ENCODE measurements at places on chromosomes 5 and 9.
A peak's percentile ranks its signal among the peaks of the same experiment; 100 is the strongest.

DNA sequence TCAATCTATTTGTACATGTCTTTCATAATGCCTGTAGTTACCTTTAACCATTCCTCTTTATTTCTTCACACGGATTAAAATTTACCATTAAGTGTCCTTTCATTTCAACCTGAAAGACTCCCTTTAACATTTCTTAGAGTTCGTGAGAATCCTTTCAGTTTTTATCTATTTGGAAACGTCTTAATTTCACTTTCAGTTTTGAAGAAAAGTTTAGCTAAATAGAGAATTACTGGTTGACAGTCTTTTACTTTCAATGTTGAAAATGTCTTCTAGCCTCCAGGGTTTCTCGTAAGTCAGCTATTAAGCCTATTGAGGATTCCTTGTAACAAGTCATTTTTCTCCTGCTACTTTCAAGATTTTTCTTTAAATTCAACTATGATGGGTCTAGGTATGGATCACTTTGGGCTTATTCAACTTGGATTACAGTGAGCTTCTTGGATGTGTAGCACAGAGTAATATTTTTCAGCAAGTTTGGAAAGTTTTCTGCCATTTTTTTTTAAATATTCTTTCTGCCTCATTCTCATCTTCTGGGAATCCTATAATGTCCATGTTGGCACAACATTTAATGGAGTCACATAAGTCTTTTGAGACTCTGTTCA, 48.5 kb downstream of the RFX3 start:
- no peak for DNase-seq

DNA sequence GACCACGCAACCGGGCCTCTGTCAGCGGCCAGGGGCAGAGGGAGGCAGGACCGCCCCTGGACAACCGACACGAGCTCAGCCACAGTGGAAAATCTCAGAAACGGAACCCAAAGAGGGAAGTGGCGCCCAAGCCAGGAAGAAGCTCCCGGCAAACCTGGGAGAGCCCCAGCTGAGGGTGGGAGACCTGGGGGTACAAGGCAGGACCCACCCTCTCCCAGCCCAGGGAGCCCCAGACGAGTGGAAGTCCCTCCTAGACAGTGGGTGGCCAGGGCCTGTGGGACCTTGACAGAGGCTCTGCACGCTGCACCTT, 3.0 kb downstream of the SLC12A7 start:
- no peak for DNase-seq

DNA sequence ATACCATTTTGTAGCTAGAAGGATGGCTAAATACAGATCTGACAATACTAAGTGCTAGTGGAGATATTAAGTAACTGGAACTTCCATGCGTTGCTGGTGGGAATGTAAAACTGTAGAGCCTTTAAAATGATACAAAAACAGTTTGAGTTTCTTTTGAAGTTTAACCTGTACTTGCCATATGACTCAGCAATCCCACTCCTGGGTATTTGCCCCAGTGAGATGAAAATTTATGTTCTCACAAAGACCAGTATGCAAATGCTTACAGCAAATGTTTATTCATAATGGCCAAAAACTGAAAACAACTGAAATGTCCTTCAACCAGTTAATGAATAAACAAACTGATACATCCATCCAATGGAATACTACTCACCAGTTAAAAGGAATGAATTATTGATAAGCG, 137.3 kb downstream of the SLC12A2 start:
- no peak for DNase-seq

- DNase-seq, result no peak
These were observed 440.7 kb downstream of the TAF11L14 start for GRCh38 chr5:18074961-18075360.

GRCh38 chr9:70492319-70492777, 77.9 kb upstream of the KLF9 start:
- no peak for DNase-seq

DNA sequence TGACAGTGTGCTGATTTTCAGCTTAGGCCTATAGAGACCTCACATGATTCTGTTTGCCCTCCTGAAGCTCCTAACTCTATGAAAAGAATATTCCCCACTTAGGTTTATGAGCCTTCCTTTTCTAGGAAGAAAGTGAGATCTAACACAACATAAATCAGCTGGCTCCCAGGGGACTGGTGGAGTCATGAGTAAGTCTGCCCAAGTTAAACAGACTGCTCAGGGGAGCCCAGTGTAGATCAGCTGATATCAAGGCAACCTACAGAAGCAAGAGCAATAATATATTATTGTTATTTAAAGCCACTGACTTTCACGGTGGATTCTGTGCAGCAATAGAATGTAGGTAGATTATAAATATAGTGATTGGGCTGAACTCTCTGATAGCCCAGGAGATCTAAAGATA, 1978.6 kb upstream of the CDH6 start:
- DNase-seq, result no peak

DNA sequence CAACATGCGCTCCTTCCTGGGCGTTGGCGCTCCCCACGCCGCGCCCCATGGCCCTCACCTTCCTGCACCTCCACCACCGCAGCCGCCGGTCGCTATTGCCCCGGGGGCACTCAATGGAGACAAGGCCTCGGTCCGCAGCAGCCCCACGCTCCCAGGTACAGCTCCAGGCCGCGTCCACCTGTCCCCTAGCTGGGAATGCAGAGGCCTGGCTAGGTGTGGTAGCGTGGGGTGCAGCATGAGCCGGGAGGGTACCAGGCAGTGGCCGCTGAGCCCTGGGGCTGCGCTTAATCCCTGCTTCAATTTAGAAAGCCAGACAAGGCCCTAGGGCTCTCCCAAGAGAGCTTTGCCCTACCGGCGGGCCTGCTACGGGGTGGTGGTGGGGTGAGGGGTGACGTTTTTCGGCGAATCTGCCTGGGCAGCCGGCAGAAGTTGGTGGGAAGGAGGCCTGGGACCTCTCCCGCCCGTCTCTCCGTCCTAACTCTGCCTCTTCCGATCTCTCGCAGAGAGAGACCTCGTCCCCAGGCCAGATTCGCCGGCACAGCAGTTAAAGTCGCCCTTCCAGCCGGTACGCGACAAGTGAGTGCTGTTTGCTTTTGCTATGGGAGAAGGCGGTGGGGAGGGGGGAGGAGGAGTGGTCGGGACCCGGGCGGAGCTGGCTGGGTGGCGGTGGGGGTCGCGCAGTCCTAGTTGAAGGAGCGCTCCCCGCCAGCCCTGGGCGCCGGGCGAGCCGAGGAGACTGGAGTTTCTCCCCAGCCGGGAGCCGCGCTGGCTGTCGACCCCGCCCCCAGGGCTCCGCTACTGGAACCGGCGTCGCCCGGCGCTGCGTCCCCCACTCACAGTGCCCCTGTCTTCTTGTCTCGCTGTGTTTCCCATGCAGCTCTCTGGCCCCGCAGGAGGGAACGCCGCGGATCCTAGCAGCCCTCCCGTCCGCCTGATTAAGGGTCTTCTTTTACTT, 4.8 kb downstream of the IRX1 start:
- DNase-seq, result no peak

GRCh38 chr9:79008916-79009315, 562.8 kb upstream of the TLE4 start:
- no peak for DNase-seq

- DNase-seq, result no peak
These were observed 239.1 kb downstream of the ENC1 start for GRCh38 chr5:74401281-74401945.

- DNase-seq, result no peak
These were observed 35.1 kb downstream of the DENND1A start for GRCh38 chr9:123894822-123895221.

GRCh38 chr5:135632798-135633197, 54.0 kb upstream of the CXCL14 start:
- no peak for DNase-seq

GRCh38 chr9:129125478-129125877, 14.3 kb downstream of the PTPA start:
- DNase-seq, result no peak

- no peak for DNase-seq
These were observed 26.8 kb upstream of the ADAMTSL1 start for GRCh38 chr9:18447131-18447530.

GRCh38 chr5:36691696-36692371, 85.4 kb downstream of the SLC1A3 start:
- DNase-seq, result no peak

DNA sequence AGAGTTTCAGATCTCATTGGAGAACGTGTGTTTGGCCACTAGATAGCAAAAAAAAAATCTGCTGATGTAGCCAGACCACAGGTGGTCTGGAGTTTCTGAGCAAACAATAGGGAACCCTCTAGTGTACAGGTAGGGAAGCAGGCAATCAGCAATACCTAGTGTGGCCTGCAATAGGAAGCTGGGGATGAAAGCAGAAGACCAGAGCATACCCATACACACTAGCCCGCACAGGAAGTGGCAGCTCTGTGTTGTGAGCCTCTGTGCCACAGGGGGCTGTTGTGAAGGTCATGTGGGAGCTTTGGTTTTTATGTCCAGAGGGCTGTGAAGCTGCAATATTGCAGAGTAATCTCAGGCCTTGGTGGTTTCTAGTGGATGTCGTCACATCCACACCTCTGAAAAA, 81.2 kb downstream of the MTAP start:
- no peak for DNase-seq

GRCh38 chr5:58088941-58089340, 370.9 kb downstream of the PLK2 start:
- DNase-seq, result no peak

DNA sequence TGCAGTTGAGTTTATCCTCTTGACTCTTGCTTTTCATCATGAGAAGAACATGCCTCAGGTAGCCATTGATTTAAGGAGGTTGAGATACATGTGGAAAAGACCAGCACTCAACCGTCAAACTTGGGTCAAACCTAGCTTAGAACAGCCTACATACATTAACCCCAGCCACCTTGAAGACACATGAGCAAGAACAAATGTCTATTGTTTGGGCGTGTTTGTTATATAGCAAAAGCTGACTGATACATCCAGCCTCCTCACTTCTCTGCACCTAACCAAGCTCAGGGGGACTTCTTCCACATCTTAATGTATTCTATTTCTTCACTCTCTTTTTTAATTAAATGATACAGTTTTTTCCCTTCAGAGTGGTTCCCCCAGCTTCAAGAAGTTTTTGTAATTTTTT, 28.7 kb downstream of the DRD1 start:
- DNase-seq, result no peak

DNA sequence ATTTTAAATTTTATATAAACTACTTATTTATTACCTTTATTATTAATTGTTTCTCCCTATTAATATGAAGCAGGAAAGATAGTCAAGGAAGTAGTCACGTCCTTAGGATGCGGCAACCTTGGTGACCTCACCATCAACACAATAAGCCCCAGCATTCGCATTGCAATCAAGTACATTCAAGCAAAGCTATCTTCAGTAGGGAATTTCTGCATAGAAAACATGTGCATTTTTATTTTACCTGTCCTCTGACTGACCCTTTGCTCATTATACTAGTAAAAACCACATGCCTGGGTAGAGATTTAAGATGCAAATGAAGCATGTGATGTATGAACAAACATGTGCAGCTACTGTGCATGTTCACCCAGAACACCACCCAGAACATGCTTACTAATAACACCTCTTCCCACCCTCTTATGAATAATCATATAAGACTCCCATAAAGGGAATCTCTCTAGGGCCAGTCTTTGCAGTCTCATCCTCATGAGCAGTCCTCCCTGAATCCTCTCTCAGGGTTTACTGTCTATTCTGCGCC, 869.6 kb downstream of the TAF11L14 start:
- no peak for DNase-seq

DNA sequence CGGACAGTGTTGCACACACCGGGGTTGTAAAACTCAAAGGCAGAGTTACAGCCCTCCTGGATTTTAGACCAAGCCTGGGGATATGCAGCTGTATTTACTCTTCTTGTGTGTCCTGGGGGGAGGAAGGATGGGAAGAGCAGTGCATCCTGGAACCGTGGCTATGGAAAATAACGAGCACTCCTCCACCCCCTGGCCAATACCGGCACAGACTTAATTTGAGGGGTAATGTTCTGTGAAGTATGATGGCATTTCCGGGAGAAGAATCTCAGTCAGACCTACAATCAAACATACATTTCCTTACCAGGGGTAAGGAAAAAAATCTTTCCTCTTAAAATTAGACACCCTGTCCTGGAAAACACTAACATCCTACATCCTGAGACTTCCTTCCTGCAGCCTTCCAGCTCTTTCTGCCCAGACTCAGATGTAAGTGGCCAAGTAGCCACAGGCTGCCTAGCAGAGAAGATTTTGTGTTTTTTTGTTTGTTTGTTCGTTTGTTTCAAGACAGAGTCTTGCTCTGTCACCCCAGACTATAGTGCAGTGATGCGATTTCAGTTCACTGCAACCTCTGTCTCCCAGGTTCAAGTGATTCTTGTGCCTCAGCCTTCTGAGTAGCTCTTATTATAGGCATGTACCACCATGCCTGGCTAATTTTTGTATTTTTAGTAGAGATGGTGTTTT, 11.0 kb upstream of the ERMP1 start:
- peak; percentile 16 for DNase-seq

GRCh38 chr9:133470427-133470924, 8.4 kb downstream of the SLC2A6 start:
- DNase-seq, result no peak

DNA sequence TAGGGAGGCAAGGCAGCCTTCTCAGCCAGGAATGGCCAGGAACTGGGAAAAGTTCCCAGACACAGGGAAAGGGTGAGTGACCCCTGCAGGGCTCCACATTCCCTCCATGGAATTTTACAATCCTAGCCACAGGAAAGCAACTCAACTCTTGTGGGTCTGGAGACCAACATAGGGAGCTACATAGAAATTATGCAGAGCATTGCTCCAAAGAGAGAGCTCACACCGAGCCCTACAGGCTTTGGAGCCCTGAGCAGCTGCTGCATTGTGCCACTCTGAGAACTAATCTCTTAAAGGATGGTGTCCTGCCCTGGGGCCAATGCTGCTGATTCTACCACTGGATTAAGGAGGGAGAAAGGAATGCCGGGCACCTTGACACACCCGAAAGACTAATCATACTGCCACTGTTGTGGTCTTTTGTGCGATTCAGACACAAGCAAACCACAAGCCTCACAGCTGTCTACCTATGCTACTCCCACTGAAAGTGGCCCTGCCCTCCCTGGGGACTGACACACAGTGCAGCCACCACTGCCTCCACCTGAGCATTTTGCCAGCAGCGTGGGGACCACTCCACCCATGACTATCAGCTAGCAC, 1089.8 kb upstream of the NUDT12 start:
- DNase-seq, result no peak

- no peak for DNase-seq
These were observed 209.0 kb downstream of the CSNK1G3 start for GRCh38 chr5:123720955-123721354.

DNA sequence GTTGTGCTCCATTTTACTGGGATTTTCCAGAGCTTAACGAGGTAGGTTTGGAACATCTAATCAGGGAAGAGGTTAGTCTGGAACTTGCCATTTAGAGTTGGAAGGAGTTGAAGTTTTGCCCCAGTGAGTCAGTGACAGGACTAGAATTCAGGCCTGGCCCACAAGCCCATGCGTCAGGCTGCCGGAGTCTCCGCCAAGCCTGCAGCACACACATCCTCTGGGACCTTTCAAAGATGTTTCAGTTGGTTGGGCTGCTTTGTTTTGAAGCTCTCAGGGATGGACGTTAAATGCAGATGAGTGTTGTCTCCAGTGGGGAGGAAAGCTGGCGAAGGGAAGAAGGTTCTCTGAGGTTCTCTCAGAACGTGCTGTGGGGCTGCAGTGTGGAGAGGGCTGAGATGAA, 147.0 kb downstream of the PSAT1 start:
- no peak for DNase-seq
